ENCODE measurements at places on chromosomes 6 and 20.

GRCh38 chr20:42027746-42028268, 409.6 kb upstream of the CHD6 start:
- peak; percentile 48 for DNase-seq

- no peak for DNase-seq
Measured at GRCh38 chr20:18176318-18176785, 38.7 kb downstream of the KAT14 start.

DNA sequence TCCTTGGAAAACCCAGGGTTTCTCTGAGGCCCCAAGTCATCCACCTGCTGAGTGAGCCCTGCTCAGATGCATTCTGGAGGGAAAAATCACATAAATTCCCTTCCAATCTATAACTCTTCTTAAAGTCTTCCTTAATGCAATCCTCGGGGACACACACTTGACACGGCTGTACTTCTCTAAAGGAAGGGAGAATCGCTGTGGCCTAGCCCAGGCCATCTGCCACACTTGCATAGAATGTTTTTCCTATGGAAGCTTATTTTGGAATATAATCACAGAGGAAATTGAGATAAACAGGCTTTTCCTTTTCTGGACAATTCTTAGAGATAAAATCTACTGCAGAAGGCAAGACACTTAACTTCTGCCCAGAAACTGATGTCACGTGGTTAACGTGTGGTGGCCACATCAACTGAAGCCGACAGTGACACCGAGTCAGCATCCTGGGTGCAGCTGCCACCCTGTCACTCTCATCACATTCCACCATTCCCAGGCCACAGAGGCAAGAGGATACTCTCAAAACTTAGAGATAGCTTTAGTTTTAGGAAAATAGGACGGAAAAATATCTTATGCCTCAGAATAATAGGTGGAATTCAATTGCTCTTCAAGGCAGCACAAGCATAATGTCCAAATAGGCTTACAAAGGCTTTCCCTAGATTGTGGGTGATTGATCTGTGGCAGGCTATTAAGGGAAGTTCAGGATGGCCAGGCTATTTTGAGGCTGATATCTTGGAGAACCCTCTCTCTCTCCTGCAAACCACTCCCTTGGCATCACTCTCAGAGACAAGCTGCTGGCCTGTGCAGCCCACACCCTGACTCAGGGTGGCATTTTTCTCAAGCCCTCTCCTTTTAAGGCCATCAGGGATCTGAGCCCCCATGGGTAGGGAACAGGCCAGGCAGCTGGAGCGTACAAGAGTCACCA, 29.6 kb downstream of the PSMB1 start:
- no peak for DNase-seq

- no peak for DNase-seq
Measured at GRCh38 chr6:161023316-161023715, 31.7 kb downstream of the MAP3K4 start.

Data from NCI-H774 (cell line).